ENCODE measurements at places on chromosomes 12 and 14.

DNA sequence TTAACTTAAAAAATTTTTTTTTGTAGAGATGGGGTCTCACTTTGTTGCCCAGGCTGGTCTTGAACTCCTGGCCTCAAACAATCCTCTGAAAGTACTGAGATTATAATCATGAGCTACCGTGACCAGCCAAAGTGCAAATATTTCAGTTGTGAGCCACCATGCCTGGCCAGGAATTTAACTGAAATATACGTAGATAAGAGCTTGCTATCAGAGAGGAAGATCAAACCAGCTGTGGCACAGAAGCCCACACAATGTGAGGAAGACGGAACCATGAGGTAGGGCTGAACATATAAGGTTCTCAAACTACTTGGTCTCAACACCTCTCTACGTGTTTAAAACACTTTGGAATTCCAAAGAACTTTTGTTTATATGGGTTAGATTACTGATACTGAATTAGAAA, 29.1 kb downstream of the ATG14 start:
- DNase-seq: no peak

DNA sequence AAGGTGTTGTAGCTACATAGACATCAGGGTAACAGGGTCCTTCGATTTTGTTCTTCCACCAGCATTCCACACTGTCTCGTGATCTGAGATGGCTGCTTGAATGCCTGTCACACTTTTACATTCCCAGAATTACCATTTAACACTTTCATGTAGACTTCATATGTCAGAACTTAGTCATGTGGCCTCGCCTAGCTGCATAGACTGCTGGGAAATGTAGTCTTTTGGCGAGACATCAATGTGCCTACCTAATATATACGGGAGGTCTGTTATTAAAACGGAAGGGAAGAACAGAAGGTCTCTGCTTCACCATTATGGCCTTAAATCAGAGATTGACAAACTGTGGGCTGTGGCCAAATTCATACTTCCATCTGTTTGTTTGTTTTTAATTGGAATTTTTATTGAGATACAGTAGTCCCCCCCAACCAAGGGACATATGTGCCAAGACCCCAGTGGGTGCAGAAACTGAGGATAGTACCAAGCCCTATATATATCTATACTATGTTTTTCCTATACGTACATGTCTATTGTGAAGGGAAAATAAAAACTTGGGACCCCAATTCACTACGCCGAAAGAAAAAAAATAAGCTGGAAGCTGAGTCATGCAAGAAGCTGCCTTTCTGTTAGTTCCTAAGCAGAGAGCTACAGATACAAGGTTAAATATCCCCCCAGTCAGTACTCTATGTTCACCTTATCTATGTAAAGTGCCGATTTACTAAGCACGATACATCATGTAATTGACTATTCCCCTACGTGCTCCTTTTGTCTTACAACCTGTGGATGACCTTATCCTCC, 11.3 kb upstream of the HRK start:
- no peak for DNase-seq

DNA sequence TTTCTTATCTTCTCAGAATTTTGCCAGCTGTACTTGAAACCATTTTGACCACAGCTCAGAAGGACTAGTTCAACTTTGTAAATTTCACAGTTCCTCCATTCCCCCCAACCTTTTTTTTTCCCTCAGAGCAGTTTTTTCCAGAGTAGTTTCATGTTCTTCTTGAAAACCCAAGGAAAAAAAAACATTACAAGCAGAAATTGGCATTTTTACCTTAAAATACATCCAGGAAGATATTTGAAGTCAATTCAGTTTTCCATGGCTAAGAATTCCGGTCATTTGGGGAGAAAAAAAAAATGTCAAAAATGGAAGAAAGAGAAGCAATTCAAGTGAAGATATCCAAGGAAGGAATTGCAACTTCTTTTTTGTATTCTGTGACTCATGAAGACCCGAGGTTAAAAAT, 39.5 kb downstream of the SYNE2 start:
- no peak for DNase-seq

DNA sequence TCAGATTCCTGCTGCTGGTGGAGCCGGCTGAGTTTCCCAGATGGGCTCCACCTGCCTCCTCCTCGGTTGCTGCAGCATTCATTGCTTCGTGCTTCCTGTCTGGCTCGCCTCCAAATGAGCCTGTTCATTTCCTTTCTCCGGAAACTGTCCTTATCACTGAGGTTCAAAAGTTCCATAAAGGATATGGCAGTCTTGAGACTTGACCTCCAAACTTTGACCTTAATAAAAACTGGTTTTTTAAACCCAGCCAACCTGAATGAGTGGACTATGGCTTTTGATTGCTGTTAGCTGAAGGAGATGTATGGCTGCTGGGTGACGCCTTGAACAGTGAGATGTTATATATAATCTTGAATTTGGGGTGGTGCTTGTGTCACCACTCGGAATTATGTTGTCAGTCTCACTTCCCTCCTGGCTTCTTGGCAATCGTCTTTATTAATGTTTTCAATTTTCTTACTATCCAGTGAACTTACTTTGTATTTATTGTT, 62.7 kb downstream of the RASSF3 start:
- DNase-seq: no peak

GRCh38 chr12:107805488-107806180, 31.1 kb downstream of the ASCL4 start:
- no peak for DNase-seq

- DNase-seq: no peak
These were observed 86.9 kb downstream of the BCAT1 start for GRCh38 chr12:24861766-24862540.

- no peak for DNase-seq
These were observed 807 bp upstream of the ZCCHC8 start for GRCh38 chr12:122501489-122501989.

DNA sequence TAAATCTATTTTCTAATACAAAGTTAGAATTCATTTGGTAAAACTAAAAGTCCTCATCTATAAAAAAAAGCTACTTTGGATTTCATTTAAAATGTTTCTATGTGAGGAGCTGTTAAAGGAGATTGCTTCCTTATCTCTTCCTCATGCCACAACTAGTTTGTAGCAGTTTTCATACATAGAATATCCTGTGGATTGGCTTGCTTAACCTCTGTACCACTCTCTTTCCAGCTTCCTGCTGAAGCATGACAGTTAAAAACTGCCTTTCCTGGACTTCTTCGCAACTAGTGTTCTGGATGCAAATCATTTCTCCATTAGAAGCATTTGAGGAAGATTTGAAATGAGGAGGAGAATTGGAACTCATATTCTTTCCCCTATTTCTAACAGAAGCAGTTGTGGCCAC, 49.6 kb downstream of the ST8SIA1 start:
- no peak for DNase-seq

GRCh38 chr14:57080691-57081090, 188.0 kb downstream of the EXOC5 start:
- DNase-seq: no peak

- no peak for DNase-seq
These were observed 63.9 kb downstream of the DENND5B start for GRCh38 chr12:31527083-31527482.

GRCh38 chr12:93113317-93114006, 184.4 kb upstream of the EEA1 start:
- DNase-seq: no peak

GRCh38 chr12:5236022-5236640, 192.5 kb downstream of the KCNA5 start:
- DNase-seq: no peak

DNA sequence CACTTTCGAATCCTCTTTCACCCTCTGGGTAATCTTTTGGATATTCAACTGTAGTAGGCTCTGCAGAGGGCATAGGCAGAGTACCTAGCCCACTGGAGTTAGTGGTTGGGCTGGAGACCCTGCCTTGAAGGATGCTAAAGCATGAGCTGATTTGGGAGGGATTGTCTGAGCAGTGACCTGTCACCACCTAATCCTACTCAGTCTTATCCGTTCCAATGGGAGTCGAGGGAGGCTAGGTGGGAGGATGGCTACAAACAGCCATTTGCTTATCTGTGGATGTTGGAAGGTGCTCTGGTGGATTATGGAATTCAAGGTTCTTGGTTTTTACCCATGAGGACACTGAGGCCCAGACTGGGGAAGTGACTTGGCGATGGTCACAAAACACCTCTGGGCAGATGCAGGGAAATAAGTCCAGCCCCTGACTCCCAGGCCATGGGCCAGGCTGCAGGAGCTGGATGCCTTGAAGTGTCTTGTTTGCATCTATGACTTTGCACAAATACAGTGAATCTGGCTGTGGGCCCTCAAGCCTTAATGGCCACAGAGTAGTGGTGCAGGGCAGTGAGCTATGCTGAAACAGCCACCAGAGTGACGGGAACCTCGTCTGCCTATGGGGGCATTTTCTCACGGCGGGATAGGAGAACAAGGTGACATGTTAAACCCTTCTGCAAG, 3.7 kb downstream of the KMT5A start:
- DNase-seq: no peak

- no peak for DNase-seq
These were observed 15.0 kb downstream of the BAG5 start for GRCh38 chr14:103547455-103547940.

- no peak for DNase-seq
These were observed 273.4 kb upstream of the SLC16A7 start for GRCh38 chr12:59322473-59322872.

- DNase-seq: no peak
These were observed 49.6 kb downstream of the SRGAP1 start for GRCh38 chr12:63894132-63894531.

DNA sequence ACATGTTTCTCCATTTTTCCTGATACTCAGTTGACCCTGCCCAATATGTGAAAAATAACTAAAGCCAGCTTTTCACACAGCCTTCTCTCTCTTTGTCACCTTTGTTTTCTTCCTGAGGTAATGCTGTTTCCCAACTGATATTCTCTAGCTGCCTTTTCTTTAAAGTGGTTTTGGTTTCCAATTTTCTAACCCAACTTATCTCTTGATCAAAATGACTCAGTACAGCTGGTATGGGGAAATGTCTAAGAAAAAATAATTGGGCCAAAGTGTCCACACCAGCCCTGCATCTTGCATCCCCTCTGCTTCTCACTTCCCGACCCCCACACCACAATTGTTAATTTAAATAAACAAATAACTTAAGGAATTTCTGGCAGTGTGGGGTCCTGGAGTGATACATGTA, 193.8 kb downstream of the SYT1 start:
- DNase-seq: no peak

DNA sequence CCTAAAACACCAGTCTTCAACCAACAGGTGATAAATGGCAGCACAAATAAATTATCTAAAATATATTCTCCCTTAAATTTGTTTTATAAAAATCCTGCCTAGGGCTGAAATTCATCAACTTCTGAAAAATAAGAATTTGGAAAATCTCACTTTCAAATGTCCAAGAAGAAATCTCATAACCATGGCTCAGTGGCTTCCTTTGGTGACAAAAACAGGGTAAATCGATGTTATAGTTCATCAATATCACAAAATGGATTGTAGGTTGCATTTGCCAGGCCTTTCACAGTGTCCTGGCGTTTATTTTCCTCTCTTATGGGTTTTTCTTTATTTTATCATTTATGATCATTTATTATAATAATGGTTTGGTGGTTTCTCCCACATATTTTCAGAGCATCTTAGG, 103.0 kb downstream of the PTGER2 start:
- DNase-seq: no peak

- no peak for DNase-seq
These were observed 14.5 kb upstream of the TCTN2 start for GRCh38 chr12:123656392-123656791.

DNA sequence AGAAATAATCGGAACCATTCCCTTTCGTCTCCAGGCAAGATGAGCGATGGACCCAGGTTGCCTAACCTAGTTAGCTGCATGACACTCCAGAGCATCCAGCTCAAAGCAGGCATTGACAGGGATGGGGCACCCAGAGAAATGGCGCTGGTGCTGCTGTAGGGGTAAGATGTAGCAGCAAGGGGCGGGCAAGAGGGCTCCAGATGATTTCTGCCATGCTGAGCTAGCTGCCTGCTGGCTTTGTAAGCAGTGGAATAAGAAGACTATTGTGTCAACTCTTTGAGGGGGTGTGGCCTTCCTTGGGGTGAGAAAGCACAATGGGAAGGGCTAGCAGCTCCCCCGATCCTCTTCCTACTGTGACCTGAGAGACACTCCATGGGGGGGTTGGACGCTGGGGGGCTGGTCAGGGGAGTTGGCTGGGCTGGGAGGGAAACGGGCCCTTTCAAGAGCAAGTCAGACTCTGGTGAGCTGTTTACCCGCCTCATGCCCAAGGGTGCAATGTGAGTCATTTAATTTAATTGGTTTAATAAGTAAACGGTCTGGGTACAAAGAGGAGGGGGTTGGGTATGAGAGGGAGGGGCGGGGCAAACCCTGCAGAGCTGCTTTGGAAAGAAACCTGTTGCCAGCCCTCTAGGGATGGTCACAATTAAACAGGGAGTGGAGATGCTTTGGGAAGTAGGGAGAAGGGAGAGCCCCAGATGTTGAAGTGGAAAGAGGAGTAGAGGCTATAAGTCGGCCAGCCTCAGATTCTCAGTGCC, 50.5 kb downstream of the B4GALNT3 start:
- peak; percentile 77 for DNase-seq

DNA sequence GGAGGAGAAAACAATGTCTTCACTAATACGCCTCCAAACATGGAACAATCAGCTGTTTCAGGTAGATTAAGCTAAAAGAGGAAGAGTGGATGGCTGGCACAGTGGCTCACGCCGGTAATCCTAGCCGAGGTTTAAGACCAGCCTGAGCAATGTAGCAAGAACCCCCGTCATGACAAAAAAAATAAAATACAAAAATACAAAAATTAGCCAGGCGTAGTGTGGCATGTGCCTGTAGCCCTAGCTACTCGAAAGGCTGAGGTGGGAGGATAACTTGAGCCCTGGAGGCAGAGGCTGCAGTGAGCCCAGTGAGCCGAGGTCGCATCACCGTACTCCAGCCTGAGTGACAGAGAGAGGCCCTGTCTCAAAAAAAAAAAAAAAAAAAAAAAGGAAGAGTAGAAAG, 1.2 kb upstream of the MED13L start:
- DNase-seq: no peak

GRCh38 chr12:83769151-83769550, 1082.4 kb downstream of the TMTC2 start:
- no peak for DNase-seq

DNA sequence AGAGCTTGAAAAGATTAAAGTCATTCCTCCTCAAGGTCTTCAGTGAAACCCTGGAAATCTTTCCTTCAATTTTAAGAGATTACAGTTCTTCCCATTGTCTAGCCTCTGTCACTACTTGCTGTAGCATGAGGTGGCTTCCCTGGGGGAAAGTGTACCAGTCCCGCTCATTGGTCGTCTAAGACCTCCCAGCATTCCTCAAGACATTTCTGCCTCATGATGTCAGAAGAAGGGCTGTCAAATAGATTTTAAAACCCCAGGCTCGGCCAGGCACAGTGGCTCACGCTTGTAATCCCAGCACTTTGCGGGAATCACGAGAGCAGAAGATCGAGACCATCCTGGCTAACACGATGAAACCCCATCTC, 46.7 kb downstream of the SMUG1 start:
- DNase-seq: no peak

- DNase-seq: no peak
These were observed 165.9 kb upstream of the GSC start for GRCh38 chr14:94935706-94936300.

DNA sequence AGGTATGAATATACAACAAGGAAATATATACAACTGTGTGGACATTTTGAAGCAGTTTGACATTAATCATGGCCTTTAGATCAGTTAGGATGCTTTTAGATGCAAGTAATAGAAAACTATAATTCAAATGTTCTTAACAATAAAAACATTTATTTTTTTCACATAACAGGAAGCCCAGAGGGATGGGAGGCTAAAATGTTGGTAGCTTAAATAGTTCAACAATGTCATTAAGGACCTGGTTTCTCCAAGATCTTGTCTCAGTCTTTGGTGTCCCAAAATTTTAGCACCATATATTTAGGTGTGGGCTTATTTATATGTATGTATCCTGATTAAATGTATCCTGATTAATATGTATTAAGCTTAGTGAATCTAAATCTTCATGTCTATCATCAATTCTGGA, 292.4 kb downstream of the NUAK1 start:
- DNase-seq: no peak
